Myocyte (in vitro differentiated cells): ENCODE measurements at places on chromosomes 1 and 21.

DNA sequence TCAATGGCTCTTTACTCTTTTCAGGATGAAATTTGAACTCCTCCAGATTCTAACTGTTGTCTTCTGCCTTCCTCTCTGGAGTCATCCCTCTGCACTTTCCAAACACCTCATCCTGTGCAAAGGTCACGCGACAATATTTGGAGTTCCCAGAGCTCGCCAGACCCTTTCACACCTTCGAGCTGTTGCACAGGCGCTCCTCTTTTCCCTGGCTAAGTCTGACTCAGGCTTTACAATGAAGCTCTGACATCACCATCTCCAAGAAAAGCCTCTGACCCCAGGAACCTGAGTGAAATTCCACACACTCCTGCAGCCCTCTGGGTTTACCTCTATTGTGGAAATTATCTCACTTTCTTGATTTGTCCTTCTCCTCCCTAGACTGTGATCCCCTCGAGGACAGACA lies 270.3 kb downstream of the RGS7 start:
- DNase-seq = no peak

GRCh38 chr1:93328809-93329760 lies 16.6 kb upstream of the DR1 start:
- peak; percentile 90 for DNase-seq

- DNase-seq = no peak
Measured at GRCh38 chr1:175433532-175434282, 241.1 kb upstream of the KIAA0040 start.

DNA sequence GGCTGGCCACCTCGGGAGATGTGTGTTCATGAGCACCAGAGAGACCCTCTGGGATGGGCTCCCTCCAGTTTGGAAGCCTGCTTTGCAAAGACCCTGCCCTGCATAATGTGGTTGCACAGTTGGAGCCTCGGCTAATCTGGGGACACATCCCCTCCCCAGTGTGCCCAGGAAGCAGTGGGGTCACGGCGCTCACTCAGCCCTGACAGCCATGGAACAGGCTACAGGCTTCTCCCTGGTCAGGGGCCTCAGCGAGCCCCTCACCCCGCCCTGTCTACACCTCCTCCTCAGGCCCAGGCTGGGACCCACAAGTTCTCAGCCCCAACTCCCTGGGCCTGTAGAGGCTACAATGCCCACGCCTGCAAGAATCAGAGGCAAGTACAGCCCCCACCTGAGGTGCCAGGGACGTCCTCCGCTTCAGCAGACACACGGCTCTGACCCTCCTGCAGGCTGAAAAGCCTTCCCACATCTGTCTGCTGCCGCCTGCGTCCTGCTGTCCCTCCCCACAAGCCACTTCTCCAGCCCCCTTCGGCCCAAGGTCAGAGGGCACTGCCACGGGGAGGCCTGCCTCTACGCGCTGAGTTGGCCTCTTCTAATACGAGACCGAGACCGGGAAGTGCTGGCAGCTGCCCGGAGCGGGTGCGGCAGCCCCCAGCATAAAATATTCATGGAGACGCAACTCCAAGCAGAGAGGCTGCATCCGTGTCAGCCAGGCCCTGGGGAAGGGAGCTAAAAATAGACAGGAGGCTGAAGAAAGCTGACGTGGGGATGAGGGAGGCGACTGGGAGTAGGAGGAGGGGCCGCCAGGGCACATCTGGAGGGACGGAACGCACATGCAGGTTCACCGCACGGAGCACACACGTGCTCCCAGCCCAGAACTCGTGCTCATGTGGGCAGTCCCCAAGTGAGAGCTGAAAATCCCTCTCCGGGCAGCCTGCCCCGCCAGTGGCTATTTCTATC lies 15.2 kb upstream of the GPR153 start:
- peak; percentile 95 for DNase-seq

- DNase-seq = no peak
Measured at GRCh38 chr1:154371436-154371835, 33.7 kb upstream of the IL6R start.

- peak; percentile 99 for DNase-seq
Measured at GRCh38 chr1:109821221-109821669, 57.5 kb upstream of the EPS8L3 start.

- no peak for DNase-seq
Measured at GRCh38 chr1:78373676-78374075, 117.1 kb upstream of the PTGFR start.

GRCh38 chr21:34574601-34575529 lies 40.0 kb downstream of the RCAN1 start:
- peak; percentile 26 for DNase-seq

- DNase-seq = no peak
Measured at GRCh38 chr1:223067914-223068313, 75.1 kb downstream of the TLR5 start.

GRCh38 chr1:110153407-110153950 lies 3.2 kb downstream of the SLC6A17 start:
- no peak for DNase-seq

GRCh38 chr1:171754353-171754705 lies 12.5 kb upstream of the VAMP4 start:
- peak; percentile 87 for DNase-seq

DNA sequence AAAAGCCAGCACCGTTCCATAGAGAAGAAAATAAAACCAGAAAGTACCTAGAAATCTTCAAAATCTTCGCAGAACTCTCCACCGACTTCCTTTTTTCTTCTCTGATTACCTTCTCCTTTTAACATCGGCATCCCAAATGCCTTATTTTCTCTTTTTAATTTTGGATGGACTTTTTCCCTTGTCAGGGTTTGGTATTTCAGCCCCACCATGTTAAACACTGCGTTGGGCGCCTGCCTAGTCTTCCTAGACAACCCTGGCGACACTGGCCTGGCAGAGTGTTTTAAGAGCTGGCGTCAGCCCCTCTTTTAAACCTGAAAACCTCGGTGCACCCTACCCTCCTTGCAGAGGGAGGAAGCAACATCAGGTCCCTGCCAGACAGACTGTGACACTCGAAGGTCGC lies 66.0 kb upstream of the EFHD2 start:
- peak; percentile 49 for DNase-seq

DNA sequence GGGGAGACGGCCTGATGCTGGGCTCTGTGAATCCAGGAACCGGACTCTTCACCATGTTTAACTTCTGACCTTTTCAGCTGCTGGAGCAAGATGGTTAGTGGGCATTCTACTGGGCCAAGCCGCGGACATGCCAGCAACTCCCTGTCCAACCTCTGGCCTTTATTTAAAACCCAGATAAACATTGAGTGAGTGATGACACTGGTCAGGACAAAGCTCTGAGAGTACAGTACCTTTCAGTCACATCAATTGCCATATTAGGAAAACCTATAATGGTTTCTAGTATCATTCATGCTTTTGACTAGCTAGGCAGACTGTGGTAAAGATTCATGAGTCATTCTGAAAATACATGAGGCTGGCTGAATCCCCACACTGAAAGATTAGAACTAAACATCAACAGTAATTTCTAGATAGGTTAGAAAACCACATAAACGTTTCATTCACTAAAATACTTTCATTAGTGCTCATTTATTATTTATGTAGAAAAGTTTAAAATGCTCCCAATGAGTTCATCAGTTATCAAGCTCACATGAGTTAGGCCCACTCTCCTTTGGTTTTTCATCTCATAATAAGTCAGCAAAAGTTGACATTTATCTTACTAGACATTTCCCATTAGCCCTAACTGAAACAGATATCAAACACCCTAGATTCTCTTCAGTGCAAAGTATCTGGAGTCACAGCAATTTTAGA lies 7.1 kb upstream of the ACTA1 start:
- DNase-seq = peak; percentile 83

DNA sequence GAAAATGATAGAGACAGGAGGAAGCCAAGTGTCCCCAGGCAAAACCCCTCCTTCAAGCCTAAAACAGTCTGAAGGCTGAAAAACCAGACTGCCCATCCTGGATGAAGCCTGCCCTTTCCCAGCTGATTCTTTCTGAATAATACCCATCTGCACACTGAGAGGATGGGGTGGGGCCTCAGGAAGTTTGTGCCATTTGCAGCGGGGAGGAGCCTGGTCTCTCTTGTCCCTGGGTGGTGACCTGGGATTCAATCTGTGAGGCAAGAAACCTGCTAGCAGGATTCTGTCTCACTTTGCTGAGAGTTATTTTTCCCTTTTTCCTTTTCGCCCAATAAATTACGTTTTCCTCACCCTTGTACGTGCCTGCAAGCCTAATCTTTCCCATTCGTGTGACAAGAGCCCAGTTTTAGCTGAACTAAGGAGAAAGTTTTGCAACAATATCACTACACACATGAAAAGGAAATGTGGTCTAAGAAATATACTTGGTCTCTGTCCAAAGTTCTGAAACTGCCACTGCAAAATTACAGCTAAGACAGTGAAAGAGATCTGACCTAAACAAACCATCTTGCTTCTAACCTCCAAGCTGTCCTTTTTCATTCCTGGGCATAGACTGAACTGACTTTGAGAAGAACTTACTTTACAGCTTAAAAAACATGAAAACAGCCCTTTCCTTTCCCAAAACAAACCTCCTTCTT lies 105.0 kb downstream of the COP1 start:
- peak; percentile 40 for DNase-seq

GRCh38 chr1:185808631-185809030 lies 74.4 kb downstream of the HMCN1 start:
- no peak for DNase-seq

DNA sequence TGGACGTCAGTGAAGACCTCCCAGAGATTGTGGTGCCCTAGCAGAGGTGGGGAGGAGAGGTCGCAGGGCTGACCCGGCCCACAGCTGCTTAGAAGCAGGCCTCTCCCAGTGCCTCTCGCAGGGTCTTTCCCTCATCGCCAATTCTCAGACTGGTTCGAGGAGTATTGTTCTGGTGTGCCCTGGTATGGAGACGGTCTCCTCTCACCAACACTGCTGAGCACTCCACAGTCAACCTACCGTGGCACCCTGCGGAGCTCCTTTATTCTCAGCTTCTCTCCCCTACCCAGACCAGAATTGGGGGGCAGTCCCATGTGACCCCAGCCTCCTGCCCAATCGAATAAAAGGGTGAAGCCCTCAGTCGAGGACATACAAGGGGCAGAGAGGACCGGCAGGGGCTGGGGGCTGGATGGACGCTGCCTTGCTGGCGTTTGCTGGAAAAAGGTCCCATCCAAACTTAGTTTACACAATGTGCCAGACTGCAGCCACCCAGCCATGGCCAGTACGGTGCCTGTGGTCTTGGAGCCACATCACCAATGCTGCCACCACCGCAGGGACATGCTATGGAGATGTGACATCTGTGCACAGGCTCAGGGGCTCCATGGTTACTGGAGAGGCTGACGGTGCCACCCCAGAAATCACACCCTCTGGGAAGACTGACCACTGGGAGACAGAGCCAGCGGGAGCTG lies 80.8 kb downstream of the STUM start:
- DNase-seq = no peak
